ENCODE measurements at places on chromosomes 3 and 15.
A peak's percentile ranks its signal among the peaks of the same experiment; 100 is the strongest.

DNA sequence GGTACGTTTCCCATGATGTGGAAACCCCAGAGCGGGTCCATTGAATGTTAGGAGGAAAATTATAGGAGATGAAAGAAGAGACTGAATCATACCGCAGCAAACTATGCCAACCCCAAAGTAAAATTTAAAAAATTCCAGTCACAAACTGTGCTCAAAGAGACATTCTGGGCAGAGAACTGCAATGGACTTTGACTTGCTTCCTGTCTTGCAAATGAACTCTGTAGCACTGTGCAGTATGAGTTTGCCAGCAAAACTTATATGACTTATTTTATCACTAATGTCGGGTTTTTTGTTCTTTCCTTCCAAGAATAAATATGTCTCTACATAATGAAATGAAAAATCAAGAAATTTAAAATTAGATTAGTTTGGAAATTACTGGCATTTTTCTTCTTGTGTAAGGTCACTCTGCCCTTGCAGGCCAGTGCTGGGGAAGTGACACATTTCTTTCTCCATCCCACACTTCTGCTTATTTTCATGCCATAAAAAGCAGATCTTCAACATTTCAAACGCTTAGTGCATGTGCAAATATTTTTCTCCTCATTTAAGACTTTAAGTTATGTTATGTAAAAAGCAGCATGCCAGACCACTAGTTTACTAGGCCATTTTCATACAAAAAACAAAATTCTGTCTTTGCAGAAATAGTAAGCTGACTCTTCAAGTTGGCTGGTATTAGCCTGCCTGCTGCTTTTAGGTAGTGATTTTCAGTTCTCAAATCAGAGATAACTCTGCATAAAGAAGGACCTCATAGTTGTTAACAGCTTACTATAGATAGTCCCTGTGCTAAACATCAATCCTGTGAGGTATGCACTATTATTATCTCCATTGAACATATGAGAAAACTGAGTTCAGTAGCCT is 32.2 kb upstream of the SSR3 start:
- DNase-seq = no peak

- DNase-seq = no peak
Measured at GRCh38 chr15:77409259-77410156, 10.4 kb downstream of the PEAK1 start.

DNA sequence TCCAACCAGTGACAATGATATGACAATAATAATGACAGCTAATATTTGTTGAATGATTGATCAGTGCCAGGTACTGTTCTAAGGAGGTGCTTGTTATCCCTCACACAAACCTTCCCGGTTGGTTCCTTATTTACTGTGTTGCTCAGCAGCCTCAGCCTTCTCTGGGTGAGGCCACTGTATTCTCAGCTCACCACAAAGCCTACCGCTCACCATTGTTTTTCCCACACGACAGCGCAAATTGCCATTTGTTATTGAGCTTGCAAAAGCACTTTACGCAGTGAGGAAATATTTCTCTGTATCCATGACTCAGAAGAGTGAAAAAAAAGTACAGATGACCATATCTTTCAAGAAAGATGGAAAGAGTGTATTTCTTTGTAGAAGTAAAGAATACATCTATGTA is 49.5 kb upstream of the PDZRN3 start:
- no peak for DNase-seq

DNA sequence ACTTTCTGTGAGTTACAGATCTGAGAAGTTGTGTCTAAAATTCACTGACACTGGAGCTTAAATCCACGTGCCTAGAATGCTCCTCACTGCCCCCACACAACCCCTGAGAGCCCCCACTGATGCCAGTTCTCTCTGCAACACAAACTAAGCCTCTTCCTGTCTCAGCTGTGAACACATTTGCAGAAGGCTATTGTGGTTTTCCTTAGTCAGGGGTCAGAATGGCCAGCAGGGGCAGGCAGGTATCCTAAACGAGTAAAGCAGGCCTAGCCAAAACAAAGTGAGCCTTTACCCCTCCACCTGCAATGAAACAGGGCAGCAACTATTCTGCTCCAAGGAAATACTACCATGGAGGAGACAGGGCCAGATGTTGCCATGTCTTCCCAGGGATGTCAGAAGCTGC is 78.6 kb downstream of the FHIT start:
- no peak for DNase-seq

GRCh38 chr15:62770111-62770660 is 272.4 kb upstream of the TPM1 start:
- DNase-seq = peak; percentile 62

GRCh38 chr15:58551764-58552504 is 120.1 kb downstream of the LIPC start:
- DNase-seq = peak; percentile 94

- DNase-seq = peak; percentile 31
Measured at GRCh38 chr15:40054855-40055575, 16.0 kb upstream of the SRP14 start.

- DNase-seq = peak; percentile 80
Measured at GRCh38 chr3:152400887-152401286, 132.2 kb downstream of the MBNL1 start.

Measured in GM23248 (cell line).